ENCODE measurements at places on chromosomes 5 and 9. TPM values are rescaled to one million over a fixed set of nuclear protein-coding genes. Genes with fewer than 3 reads are reported as not detected.

FRMD3 gene
- under 0.01 TPM for total RNA-seq

SNCB gene
- total RNA-seq: 0.36 TPM

PCDHGB7 gene
- 3.7 TPM for total RNA-seq

PLAC8L1 gene
- total RNA-seq: 0.73 TPM

SLC24A2 gene
- not detected for total RNA-seq

ADRA1B gene
- 5.8 TPM for total RNA-seq

ADGRD2 gene
- total RNA-seq: not detected

TMEM171 gene
- 8.6 TPM for total RNA-seq

ATP6V0E1 gene
- total RNA-seq: 192 TPM

RIOK2 gene
- total RNA-seq: 23.6 TPM

IL3 gene
- not detected for total RNA-seq

ADAMTS13 gene
- total RNA-seq: 1.1 TPM

SPZ1 gene
- total RNA-seq: not detected
